ENCODE measurements at places on chromosomes 13 and 19.

DNA sequence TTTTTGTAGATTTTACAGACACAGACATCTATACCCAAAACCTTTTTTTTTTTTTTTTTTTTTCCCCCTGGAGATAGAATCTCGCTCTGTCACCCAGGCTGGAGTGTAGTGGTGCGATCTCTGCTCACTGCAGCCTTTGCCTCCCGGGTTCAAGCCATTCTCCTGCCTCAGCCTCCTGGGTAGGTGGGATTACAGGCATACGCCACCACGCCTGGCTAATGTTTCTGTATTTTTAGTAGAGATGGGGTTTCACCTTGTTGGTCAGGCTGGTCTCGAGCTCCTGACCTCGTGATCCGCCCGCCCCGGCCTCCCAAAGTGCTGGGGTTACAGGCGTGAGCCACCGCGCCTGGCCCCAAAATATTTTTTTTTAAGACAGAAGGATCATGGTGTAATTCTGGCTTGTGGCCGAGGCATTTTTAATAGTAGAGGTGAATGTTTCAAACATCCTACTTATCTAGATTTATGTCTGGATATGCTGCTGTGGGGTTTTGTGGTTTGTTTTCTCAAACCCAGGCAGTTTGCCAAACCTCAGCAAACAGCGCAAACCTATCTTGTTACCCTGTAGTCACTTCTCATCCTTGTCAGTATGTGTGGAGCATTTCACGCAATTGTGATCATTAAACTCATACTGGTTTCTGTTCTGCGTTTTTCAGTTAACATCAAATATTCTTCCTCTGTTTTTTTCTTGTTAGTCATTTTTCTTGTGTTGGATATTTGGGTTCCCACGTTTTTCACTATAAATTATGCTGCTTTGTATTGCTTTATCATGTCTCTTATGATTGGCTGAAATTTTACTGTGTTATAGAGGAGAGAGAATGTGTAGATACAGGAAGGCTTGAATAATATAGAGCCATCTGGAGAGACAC is 36.2 kb upstream of the GARRE1 start:
- DNase-seq = peak; percentile 57

- no peak for DNase-seq
Observed at GRCh38 chr19:46367426-46367825, 20.5 kb downstream of the PPP5C start.

DNA sequence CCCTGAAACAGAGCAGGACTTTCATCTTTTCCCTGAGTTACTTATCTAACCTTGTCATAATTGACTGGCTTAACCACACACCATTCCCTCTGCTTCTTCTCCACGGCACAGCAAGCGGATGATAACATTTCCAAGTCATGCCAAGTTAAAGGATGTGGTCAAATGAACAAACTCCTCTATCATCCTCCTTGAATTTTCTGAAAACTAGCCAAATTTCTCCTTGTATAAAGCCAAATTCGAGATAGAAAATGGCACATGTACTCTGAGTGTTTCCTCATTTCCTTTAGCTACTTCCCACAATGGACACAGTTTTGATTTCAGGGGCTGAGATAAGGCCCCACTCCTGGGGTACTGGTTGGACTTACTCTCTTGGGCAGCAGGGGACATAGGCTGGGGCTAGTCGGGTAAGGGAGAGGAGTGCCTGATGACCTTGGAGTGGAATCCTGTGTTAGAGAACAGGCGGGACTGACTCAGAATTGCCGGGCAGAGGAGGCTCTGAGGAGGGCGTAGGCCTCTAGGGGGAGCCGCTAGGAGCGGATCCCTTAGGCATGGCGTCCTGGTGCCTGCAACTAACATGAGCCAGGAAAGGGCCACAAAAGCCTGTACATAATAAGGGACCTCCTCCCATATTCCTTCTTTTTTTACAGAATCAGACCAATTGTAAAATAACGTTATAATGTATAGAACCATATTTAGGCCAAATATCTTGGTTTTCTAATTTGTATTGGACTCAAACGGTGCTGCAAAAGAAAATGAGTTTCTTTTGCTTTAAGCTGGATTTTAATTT is 20.3 kb upstream of the TMTC4 start:
- no peak for DNase-seq

DNA sequence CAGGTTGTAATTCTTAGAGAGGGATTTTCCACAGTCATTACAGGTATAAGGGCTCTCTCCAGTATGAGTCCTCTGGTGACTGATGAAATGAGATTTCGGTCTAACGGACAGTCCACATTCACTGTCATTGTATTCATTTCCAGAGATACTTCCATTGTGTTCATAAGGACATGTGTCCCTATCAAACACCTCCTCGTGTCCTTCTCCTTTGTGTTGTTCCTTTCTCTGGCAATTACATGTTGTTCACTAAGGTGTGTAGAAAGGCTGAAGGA is 10.5 kb upstream of the ZSCAN18 start:
- DNase-seq = no peak
